ENCODE measurements at places on chromosomes 6 and 20. TPM values are rescaled to one million over a fixed set of nuclear protein-coding genes. Genes with fewer than 3 reads are reported as not detected.

GRCh38 chr6:28525496-28526039, at the start of gene GPX5:
Gene GPX5 (plus strand): TSS chr6:28525881. CDS start chr6:28526014, 133 bp downstream.
- no peak for DNase-seq
- no peak within 1 kb of the TSS for H3K27ac ChIP-seq
- no peak within 1 kb of the TSS for H3K4me3 ChIP-seq
- no peaks in the 10 kb centered on the region for H3K4me1 ChIP-seq
- no peaks in the 10 kb centered on the region for H3K36me3 ChIP-seq

DNA sequence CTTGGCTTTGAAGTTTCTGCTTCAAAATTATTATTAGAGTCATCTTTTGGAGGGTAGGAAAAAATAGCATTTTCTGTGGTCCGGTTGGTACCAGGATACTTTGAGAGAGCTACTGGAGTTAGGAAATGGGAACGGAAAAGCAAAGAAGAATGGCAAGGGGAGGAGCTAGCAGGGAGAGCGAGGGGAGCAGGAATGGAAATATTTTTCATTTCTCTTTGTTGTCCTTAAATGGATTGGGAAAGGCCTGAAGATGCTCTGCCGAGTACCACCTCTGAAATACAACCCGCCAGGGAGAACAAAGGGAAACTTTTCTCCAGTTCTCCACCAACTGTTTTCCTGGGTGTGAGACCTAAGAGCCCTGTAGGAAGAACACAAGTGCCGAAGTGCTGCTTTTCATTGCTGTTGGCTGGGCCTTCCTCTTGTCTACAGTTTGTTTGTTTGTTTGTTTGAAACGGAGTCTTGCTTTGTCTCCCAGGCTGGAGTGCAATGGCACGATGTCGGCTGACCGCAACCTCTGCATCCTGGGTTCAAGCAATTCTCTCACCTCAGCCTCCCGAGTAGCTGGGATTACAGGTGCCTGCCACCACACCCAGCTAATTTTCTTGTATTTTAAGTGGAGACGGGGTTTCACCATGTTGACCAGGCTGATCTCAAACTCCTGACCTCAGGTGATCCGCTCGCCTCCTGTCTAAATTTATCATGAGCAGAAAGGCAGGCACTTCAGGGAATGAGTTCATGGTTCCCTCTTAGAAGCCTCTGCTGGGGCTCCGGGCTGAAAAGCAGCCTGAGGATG, 3.5 kb upstream of the TRAF3IP2 start:
- no peak for DNase-seq
- peaks cover 35% of the 10 kb centered on the region for H3K36me3 ChIP-seq
- no peaks in the 10 kb centered on the region for H3K27me3 ChIP-seq

DNA sequence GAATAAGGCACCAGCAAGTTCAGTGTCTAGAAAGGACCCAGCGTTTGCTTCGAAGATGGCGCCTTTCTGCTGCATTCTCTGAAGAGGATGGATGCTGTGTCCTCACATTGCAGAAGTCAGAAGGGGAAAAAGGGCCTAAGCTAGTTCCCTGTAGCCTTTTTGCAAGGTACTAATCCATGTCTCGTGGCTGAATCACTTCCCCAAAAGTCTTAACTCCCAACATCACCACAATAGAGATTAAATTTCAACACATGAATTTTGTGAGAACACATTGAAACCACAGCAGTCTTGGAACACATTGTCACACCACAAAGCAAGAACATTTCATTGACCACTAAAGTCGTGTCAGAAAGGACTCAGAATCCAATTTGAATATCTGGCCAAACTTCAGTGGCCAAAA, 42.1 kb downstream of the KLHL31 start:
- no peak overlapping the region for H3K4me3 ChIP-seq
- H3K4me1 ChIP-seq = peaks cover 15% of the 10 kb centered on the region
- no peak overlapping the region for H3K27ac ChIP-seq
- peaks cover 3% of the 10 kb centered on the region for H3K36me3 ChIP-seq

GRCh38 chr6:130516604-130517003, 150.8 kb downstream of the TMEM200A start:
- H3K27ac ChIP-seq = peak overlapping the region; percentile 96
- no peak for DNase-seq
- H3K36me3 ChIP-seq = peaks cover 8% of the 10 kb centered on the region
- no peak overlapping the region for H3K4me3 ChIP-seq
- H3K4me1 ChIP-seq = peaks cover 38% of the 10 kb centered on the region

DNA sequence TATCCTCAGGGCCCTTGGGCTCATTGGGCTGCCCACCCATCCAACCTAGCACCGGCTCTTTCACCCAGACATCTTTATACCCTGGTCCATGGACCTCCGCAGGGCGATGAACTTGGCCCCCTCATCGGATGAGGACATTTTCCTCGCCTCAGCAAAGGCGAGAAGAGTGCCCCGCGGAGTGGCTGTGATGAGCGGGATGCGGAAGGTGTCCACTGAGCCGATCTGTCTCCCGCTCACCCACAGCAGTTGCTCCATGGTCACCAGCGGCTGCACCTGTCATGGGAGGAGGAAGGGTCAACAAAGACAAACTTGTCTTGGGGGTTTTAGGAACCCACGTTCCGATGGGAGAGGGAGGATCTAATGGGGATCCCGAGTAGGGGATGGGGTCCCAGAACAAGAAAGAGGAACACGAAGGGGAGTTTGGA, 690 bp downstream of the NEU1 start:
- peak overlapping the region; percentile 96 for H3K27ac ChIP-seq
- DNase-seq = no peak
- H3K4me3 ChIP-seq = peak overlapping the region; percentile 85
- peaks cover 65% of the 10 kb centered on the region for H3K36me3 ChIP-seq

DNA sequence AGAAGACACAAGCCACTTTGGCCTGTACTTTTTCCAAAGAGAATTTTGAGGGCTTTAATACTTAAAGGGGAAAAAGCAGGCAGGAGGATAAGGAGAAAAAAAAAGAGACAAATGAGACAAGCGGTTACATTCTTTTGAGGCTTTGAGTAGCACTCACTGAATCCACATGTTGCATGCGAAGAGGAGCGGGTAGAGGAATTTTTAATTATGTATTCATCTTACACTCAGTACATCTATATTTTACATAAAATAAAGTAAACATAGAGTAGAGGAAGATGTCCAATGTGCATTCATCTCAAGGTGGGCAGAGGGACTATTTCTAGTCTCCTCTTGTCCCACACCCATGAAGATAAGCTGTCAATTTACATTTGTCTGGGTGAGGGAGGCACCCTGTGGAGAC, 266.9 kb downstream of the CD109 start:
- H3K27ac ChIP-seq = no peak overlapping the region
- H3K4me1 ChIP-seq = no peaks in the 10 kb centered on the region
- no peak overlapping the region for H3K4me3 ChIP-seq
- no peak for DNase-seq
- H3K36me3 ChIP-seq = no peaks in the 10 kb centered on the region
- H3K27me3 ChIP-seq = no peaks in the 10 kb centered on the region

DNA sequence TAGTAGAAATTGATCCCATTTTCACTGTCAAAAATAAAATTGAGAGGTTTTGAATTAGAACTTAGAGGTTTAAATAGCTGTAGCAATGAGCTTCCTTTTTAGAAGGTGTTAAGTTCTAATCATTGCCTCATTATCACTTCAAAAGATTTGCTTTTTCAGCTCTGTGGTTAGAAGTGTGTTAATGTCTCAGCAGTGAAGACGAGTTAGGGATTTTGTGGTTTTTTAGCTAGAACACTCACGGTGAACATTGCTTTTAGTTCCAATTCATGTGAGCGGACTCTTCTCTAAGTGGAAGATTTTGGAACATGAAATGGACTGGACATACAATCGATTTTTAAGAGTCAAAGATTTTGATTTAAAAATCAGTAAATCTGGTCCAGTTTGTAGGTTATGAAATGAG, 12.7 kb upstream of the IFNGR1 start:
- no peak overlapping the region for H3K27ac ChIP-seq
- peaks cover 29% of the 10 kb centered on the region for H3K4me1 ChIP-seq
- no peak overlapping the region for H3K4me3 ChIP-seq
- no peaks in the 10 kb centered on the region for H3K27me3 ChIP-seq

- peaks cover 4% of the 10 kb centered on the region for H3K36me3 ChIP-seq
- no peaks in the 10 kb centered on the region for H3K27me3 ChIP-seq
- no peak overlapping the region for H3K4me3 ChIP-seq
Measured at GRCh38 chr6:118383924-118384323, 164.2 kb upstream of the PLN start.

GRCh38 chr20:35398660-35399144, 13.1 kb downstream of the UQCC1 start:
- no peaks in the 10 kb centered on the region for H3K27me3 ChIP-seq
- no peak overlapping the region for H3K27ac ChIP-seq
- no peak overlapping the region for H3K4me3 ChIP-seq

- H3K27ac ChIP-seq = no peak overlapping the region
- no peak overlapping the region for H3K4me3 ChIP-seq
- no peaks in the 10 kb centered on the region for H3K4me1 ChIP-seq
- peaks cover 63% of the 10 kb centered on the region for H3K27me3 ChIP-seq
Measured at GRCh38 chr20:59391975-59392374, 91.6 kb downstream of the EDN3 start.

- H3K27me3 ChIP-seq = no peaks in the 10 kb centered on the region
- H3K4me1 ChIP-seq = peaks cover 23% of the 10 kb centered on the region
- no peak overlapping the region for H3K27ac ChIP-seq
- H3K36me3 ChIP-seq = peaks cover 5% of the 10 kb centered on the region
- no peak overlapping the region for H3K4me3 ChIP-seq
Measured at GRCh38 chr6:52724406-52725121, 38.7 kb downstream of the GSTA2 start.

DNA sequence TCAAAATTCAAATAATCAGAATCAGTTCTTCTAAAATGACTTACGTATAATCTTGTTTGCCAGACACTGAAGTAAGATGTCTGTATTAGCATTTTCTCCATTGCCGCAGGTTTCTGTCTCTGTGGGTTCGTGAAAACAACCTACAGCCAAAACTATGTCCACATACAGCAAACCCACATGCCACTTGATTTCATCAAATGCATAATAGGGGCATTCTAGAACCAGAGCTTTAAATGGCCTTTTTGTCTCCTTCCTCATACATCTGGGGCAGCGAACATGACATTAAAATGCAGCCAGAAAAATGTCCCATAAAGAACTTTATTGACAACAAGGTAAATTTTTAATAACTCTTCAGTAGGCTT, 90.2 kb upstream of the QKI start:
- H3K36me3 ChIP-seq = peaks cover 18% of the 10 kb centered on the region
- H3K4me1 ChIP-seq = peaks cover 62% of the 10 kb centered on the region
- no peaks in the 10 kb centered on the region for H3K27me3 ChIP-seq

- H3K27ac ChIP-seq = no peak overlapping the region
- no peak for DNase-seq
- H3K4me1 ChIP-seq = no peaks in the 10 kb centered on the region
- H3K36me3 ChIP-seq = no peaks in the 10 kb centered on the region
Measured at GRCh38 chr6:90803956-90804355, 217.1 kb upstream of the MAP3K7 start.

GRCh38 chr20:47825011-47825762, 39.9 kb upstream of the SULF2 start:
- no peak overlapping the region for H3K4me3 ChIP-seq
- DNase-seq = no peak
- no peaks in the 10 kb centered on the region for H3K27me3 ChIP-seq
- no peaks in the 10 kb centered on the region for H3K36me3 ChIP-seq
- H3K27ac ChIP-seq = no peak overlapping the region

DNA sequence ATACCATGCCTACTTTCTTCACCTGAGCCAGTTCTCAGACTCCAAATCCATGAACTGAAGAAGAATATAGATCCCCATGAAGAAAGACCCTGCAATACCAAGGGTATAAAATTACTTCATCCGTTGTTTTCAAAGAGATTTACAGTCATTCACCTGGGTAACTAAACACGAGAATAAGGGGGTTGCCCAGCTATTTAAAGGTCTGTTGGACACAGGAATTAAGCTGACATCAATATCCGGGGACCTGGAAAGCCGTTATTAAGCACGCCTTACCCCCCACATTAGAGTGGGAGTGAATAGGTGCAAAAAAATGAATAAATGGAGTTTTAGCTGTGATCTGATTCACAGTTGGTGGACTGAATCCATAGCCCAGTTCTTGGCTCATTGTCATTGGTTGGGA, 28.9 kb downstream of the CLVS2 start:
- no peak overlapping the region for H3K4me3 ChIP-seq
- no peak for DNase-seq
- H3K27ac ChIP-seq = no peak overlapping the region
- H3K4me1 ChIP-seq = no peaks in the 10 kb centered on the region
- no peaks in the 10 kb centered on the region for H3K36me3 ChIP-seq
- no peaks in the 10 kb centered on the region for H3K27me3 ChIP-seq

- H3K27ac ChIP-seq = no peak overlapping the region
- no peaks in the 10 kb centered on the region for H3K36me3 ChIP-seq
- H3K4me3 ChIP-seq = no peak overlapping the region
- no peaks in the 10 kb centered on the region for H3K27me3 ChIP-seq
- peaks cover 32% of the 10 kb centered on the region for H3K4me1 ChIP-seq
Measured at GRCh38 chr6:89984926-89985750, 90.9 kb downstream of the GJA10 start.

DNA sequence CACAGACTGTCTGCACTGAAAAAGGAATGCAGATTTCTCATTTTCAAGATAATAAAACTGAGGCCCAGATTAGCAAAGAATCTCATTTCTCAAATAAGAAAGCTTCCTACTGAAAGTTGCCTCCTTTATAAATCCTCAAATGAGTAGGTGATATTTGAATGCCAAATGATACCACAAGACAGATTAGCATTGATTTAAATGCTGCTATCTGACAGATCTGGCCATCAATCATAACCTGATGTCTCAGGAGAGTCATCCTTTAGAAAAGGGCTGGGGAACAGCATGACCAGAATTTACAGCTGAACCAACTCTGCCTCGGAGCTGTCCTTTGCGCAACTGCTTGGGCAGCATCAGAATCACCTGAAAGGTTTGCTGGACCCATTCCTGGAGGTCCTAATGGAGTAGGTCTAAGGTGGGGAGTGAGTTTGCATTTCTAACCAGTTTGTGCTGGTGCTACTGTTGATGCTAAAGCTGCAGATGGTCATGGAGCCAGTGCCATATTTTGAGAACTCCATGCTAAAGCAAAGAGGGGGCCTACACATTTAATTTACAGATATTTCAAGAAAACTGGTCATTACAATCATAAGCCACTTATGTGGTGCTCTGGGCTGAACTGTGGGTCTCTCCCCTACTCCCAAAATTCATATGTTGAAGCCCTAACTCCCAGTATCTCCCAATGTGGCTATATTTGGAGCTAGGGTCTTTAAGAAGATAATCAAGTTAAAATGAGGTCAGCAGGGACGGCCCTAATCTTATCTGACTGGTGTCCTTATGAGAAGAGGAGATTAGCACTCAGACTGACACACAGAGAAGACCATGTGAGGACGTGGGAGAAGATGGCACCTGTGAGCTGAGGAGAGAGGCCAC, 295.5 kb upstream of the JARID2 start:
- peaks cover 6% of the 10 kb centered on the region for H3K27me3 ChIP-seq
- no peak overlapping the region for H3K27ac ChIP-seq
- H3K4me3 ChIP-seq = no peak overlapping the region
- DNase-seq = no peak

The FIG4 gene
- 11.4 TPM for total RNA-seq

The MAN1A1 gene
- 13.3 TPM for total RNA-seq

The PSORS1C2 gene
- not detected for total RNA-seq

The CHRNA4 gene
- not detected for total RNA-seq

The MLN gene
- total RNA-seq = not detected

The WRNIP1 gene
- total RNA-seq = 36.9 TPM

The TULP4 gene
- total RNA-seq = 84.3 TPM

The ACTL10 gene
- total RNA-seq = 5.4 TPM

The TEAD3 gene
- total RNA-seq = 27.3 TPM

The SYNDIG1 gene
- total RNA-seq = not detected

The ZKSCAN8 gene
- 23.2 TPM for total RNA-seq

The APOBEC2 gene
- not detected for total RNA-seq

The SYCP2 gene
- total RNA-seq = 56.0 TPM

The LIN28B gene
- not detected for total RNA-seq

The RHAG gene
- not detected for total RNA-seq
